ENCODE measurements at places on chromosomes 3 and 15.

DNA sequence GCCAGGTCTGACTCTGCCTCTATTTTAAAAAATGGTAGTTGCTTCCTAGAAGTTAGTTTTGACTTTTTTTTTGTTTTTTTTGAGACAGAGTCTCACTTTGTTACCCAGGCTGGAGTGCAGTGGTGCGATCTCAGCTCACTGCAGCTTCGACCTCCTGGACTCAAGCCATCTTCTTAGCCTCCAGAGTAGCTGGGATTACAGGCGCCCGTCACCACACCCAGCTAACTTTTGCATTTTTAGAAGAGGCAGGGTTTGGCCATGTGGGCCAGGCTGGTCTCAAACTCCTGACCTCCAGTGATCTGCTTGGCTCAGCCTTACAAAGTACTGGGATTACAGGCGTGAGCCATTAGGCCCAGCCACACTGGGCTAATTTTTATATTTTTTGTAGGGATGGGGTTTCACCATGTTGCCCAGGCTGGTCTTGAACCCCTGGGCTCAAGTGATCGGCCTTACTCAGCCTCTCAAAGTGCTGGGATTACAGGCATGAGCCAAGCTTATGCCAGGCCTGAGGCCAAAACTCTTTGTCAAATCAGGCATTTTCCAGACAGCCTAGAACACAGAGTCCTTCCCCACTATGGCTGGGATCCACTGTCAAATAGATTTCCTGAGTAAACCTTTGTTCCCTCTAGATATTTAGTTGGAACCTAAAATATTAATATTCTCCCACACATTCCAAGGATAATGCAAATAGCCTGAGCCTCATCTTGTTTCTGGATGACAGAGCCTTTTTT is 13.7 kb downstream of the C3orf62 start:
- DNase-seq = no peak

DNA sequence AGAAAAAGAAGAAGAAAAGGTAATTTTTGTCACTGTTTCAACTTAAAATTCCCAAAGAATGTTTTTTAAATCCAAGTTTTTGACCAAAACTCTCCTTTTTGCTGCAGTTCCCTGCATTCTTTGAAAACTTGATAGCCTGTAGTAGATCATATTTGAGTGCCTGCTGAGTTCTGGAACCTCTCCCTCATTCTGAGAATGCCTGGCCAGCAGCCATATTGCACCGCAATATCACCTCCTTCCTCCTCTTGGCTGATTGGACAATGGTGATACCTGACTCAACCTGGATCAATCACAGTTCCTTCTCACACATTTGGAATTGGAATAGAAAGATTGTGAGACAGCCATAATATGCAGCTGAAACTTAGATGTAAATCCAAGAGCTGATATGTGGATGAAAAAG is 97.6 kb upstream of the GAP43 start:
- no peak for DNase-seq

DNA sequence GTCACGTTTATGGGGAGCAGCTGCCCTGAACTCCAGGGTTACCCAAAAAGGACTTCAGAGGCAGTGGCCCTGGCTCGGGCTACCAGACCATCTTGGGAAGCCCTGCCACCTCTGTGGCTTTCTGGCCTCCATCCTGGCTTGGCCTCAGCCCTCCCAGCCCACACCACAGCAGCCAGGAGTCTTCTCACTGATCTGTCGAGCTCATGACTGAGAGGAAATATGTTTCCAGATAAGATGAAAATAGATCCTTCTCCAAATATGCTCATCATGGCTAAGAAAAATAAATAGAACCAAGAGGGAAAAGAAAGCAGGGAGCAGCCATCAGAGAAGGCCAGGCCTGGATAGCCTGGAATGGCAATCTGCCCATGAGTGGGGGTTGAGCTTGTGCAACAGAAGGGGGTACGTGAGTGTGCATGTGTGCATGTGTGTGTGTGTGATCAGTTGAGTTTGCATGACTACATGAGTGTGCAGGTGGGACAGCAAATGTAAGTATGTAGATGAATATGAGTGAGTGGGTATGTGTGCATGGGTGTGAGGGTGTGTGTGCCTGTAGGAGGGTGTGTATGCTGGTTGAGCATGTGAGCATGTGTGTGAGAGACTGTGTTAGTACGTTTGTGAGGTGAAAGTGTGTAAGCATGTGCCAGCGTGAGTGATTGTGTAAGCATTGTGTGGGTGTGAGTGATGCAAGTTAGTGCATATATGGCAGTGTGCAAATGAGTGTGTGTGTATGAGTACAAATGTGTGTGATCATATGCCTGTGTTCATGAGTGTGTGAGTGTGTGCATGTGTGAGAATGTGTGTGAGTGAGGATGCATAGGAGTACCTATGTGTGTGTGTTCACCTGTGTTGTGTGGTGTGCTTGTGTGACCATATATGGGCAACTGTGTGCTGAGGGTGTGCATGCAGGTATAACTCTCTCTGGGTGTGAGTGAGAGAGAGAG is 9.9 kb upstream of the RFT1 start:
- no peak for DNase-seq

- DNase-seq = peak; percentile 56
Measured at GRCh38 chr3:8499181-8499611, 2.4 kb upstream of the LMCD1 start.

DNA sequence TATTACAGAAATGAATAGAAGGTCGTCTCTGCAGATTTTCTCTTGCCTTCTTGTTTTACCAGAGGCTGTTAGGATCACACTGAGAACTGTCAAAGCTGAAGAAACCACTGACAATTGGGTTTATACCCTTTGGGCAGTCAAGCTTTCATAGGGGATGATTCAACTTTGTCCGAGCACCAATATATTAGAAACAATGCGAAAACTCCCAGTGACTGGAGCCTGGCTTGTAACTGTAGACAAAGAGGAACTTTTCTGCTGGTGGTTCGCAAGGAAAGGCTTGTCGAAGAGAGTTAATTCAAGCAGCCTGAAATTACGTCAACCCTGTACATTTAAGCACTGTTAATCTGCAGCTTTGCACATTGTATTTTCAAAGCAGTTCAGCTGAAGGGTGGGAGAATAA is 193.2 kb upstream of the ZNF385D start:
- DNase-seq = no peak

DNA sequence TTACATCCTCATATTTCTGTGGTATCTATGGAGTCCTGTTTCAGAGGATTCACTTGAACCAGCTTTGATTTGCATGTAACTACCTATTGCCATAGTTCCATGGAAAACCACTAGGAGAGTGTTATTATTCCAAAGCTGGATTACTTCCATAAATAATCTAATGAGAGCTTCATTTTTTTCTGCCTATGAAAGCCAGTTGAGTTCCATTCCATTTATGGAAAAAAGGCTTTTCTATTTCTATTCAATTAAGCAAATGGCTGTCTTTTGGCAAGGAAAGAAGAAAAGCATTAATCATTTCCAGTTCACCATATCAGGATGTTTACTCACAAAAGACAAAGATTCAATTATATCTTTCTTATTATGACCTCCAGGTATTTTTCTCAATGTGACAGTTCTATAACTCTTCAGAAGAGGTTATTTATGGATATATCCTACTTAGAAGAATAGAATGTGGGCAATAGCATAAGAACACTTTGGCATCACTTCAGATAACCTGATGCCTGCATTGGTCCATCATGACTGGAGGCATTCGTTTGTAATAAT is 259.9 kb upstream of the ZPLD1 start:
- DNase-seq = no peak

GRCh38 chr15:58043192-58043903 is 22.2 kb downstream of the ALDH1A2 start:
- no peak for DNase-seq

- DNase-seq = no peak
Measured at GRCh38 chr3:13507247-13507569, 27.1 kb downstream of the HDAC11 start.

DNA sequence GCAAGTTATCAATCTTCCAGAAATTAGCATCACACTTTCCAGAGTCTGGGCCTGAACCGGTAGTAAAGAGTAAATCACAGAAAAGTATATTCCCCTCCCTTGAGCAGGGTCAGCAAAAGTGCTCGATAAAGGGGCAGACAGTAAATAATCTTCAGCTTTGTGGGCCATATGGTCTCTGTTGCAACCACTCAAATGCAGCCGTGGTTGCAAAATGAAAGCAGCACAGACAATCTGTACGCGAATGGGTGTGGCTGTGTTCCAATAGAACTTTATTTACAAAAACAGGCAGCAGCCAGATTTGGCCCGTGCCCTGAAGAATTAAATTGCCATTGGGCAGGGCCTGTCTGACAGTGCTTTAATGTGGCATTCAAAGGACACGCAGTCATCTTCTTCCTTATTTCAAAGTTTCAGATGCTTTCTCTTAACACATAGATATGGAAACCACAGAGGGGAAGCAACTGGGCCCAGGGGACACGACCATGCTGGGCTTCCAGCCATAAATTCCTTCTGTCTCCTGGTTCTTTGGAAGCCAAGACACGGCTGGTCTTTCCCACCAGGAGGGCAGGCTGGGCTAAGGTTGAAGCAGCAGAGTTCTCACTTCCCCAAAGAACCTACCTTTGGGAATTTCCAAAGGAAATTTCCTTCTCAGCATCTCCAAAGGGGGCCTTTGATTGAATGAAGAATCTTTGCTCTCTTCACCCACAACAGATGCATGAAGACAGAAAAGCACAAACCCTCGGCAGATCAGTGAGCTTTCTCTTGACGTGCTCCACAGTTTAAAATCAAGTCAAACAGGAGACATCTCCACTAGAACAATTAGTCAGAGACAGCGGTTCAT is 489.8 kb upstream of the PROK2 start:
- DNase-seq = no peak

- no peak for DNase-seq
Measured at GRCh38 chr15:26635105-26635504, 137.8 kb downstream of the GABRB3 start.

- DNase-seq = no peak
Measured at GRCh38 chr3:157544501-157545130, 41.4 kb upstream of the VEPH1 start.

- DNase-seq = no peak
Measured at GRCh38 chr3:42421818-42422796, 11.7 kb upstream of the LYZL4 start.

GRCh38 chr3:29334706-29335105 is 53.8 kb downstream of the RBMS3 start:
- DNase-seq = no peak

DNA sequence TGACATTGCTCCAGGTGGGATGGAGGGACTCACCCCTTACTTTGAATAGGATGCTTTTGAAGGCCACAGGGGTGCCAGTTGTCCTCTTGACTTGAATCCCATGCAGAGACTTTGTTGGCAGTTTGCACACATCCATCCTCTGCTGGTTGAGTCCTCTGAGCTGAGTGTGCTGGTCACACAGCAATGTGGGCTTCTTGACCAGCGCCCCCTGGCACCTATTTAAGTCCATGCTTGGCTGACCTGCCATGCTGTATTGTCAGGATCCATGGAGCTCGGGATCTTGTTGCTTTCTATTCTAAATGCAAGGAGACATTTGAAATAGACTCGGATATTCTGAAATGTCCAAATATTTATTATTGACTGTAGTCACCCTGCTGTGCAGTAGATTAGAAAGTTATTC is 19.8 kb downstream of the RAB7A start:
- no peak for DNase-seq

DNA sequence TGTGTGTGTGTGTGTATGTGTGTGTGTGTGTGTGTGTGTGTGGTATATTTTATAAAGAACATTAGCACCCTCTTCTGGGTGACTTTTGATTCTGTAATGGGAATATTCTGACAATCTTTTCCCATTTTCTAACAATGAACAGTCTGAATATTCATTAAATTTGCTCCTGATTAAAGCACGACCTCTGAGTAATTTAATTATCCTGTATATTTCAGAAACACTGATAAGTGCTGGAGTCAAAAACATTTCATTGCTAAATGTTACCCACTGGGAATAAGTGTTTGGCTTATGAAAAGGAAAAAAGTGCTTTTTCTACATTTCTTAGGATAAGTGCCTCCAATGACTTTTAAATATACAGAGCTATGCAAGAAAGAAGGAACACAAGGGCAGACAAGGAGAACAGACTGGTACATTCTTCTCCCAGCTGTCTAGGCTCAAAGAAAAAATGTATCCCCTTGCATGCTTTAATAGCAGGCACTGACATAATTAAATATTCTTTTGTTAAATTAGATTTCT is 32.3 kb upstream of the SYNPR start:
- DNase-seq = no peak

DNA sequence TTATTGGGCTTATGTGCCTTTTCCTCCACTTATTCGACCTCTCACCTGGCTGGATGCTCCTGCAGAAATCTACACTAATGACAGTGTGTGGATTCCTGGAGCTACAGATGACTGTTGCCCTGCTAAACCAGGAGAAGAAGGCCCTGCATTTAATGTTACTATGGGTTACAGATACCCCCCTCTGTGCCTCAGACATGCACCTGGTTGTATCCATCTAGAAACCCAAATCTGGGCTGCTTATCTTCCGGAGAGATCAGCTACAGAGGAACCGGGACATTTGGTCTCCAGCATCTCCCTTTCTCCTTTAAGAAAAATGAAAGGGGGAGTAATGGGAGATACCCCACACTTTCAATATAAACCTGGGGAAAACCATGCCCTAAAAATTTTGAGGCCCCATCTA is 710.0 kb downstream of the ROBO1 start:
- no peak for DNase-seq

DNA sequence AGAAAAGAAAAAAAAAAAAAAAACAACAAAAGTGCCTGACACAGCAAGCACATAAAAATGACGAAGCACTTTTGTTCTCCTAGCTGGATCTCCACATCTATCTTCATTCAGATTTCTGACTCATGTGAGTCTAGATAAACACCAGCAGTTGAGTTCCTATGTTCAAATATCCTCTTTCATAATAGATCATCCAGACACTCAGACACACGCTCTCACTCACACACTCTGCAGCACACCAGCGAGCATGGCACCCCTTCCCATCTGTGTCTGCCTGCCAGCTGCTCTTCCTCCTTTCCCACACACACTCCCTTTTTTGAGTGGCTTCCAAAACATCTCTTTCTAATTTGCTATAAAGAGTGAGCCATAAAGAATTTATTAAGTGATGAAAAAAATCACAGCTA is 19.8 kb upstream of the CELF6 start:
- DNase-seq = peak; percentile 56

GRCh38 chr3:26449996-26450395 is 172.6 kb upstream of the LRRC3B start:
- no peak for DNase-seq

DNA sequence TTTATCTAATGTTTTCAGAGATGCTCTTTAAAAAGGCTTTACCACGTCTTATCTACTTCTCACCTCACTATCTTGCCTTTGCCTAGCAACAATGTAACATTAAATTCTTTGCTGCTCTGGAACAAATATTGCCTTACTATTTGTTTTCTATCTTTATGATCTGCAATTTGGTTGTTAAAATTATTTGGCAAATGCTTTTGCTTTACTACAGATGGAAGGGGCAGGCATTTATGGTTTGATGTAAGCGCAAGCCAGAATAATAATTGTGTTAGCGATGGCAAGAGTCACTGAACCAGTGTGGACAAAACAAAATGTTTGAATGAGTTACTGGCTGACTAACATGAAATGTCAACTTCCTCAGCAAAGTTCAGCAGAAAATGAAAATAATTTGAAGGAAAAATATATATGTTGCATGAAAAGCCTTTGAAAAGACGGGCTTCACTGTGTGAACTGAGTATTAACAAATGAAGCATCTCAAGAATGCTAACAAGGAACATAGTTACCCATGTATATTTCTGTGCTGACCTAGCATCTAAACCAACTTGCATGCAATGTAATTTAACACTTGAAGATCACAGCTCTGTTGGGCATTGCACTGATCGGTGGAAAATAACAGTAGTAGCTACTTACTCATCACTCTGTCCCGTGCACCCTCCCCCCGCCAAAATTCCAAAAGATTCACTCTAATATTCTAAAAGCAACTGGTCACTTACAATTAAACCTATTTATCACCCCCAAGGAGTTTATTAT is 454.0 kb upstream of the ARHGEF26 start:
- no peak for DNase-seq

Data from kidney epithelial cell (primary cell).